ENCODE measurements at places on chromosomes 2 and 18.

DNA sequence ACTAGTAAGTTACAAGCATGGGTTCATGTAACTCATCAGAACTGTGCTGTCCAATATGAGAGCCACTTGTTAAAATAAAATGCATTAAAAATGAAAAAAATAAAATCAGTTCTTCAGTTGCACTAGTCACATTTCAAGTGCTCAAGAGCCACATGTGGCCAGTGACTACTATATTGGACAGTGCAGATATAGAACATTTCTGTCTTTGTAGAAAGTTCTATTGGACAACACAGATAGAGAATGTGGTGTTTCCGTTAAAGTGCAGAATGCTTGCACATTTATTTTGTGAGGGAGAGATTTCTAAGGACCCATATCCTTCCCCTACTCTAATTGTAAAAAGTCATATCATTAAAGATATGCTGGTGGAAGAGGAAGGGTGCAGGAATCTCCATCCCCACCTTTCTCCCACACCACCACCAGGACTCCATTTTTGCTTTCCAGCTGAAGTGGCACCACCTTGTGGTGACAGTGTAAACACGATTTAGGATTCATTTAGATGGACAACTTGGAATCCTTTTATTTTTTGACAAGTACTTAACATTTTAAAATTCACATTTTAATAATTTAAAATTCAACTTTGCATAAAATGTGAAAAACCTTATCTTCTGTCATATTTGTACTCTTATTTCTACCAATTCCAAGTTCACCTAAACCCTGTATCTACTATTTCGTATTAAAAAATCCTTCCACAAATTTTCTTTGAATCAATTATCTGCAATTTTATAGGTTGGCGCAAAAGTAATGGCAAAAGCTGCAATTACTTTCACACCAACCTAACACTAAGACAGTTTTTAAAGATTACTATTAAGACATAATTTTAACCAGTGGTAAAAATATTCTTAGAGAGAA lies 9.4 kb upstream of the CD302 start:
- peak; percentile 68 for DNase-seq

DNA sequence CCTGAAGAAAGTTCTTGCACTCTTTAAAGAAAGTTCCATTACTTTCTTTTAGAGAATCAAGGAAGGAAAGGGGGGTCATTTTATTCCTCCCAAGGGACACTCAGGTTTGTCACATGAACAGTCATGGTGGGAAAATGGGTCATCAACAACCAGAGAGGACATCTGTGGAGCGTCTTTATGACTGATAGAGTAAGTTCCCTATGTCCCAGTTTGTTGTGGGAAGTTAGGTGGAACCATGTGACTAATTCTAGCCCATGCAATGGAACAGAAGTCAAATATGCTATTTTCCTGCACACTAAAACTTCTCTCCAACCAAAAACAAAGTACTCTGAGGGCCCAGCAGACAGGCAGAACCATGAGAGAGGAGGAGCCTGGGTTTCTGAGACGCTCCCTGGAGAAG lies 165.6 kb upstream of the SERTAD2 start:
- DNase-seq = peak; percentile 55

- DNase-seq = no peak
Observed at GRCh38 chr18:34117319-34117718, 107.4 kb downstream of the NOL4 start.

- DNase-seq = no peak
Observed at GRCh38 chr2:3046170-3046865, 331.3 kb downstream of the EIPR1 start.

DNA sequence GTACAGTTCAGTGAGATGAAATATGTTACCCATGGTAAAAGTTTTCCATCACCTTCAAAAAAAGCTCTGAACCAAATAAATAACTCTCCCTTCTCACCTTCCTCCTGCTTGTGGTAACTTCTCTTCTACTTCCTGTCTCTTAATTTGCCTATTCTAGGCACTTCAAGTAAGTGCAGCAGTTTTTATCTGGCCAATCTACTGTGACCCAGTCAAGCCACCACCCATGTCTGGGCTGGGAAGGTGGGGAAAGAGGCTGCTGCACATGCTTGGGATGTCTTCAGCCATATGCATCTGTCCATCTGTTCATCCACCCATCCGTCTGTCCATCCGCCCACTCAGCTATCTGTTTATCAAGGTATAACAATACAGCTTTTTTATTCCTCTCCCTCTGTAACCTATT lies 31.6 kb downstream of the ZNF532 start:
- no peak for DNase-seq

GRCh38 chr2:239402666-239403065 lies 1.8 kb upstream of the HDAC4 start:
- no peak for DNase-seq

DNA sequence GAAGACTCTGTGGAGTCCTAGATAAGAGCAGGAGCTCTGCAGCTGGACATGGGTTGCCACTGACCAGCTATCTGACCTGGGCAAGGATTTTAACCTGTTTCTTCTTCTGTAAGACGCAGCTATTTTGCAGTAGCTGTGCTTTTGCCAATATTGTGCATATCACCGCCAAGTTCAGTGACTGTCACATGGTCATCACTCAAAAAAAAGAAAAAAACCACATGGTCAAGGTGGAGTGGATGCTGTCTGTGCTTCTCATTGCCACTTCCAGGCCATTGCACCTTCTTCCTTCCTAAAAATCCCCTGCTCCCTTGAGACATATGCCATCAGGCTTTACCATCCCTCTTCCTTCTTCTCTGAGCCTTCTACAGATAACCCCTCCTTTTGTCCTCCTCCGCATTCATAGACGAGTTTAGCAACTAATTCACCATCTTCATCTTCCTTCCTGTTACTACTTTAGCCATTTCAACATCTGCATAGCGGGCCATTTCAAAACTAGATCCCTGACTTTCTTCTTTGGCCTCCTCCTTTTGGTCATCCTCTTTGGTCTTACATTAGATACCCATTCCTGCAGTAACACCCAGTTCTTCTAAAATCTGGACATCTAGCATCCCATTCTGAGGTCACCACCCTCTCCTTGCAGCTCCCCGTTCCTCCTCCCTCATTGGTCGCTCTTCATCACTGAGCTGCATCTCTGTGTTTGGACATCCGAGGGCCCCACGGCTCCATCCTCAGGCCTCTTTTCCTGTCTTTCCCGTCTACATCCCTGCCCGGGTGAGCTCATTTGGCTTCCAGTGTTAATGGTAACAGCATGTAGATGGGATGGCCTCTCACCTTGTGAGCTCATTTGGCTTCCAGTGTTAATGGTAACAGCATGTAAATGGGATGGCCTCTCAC lies 17.8 kb downstream of the RNF144A start:
- no peak for DNase-seq

GRCh38 chr2:154995361-154995760 lies 296.9 kb downstream of the KCNJ3 start:
- DNase-seq = no peak

GRCh38 chr2:15096873-15097272 lies 464.3 kb downstream of the NBAS start:
- DNase-seq = peak; percentile 5

GRCh38 chr2:234494361-234495250 lies 2.3 kb downstream of the ARL4C start:
- DNase-seq = peak; percentile 47

DNA sequence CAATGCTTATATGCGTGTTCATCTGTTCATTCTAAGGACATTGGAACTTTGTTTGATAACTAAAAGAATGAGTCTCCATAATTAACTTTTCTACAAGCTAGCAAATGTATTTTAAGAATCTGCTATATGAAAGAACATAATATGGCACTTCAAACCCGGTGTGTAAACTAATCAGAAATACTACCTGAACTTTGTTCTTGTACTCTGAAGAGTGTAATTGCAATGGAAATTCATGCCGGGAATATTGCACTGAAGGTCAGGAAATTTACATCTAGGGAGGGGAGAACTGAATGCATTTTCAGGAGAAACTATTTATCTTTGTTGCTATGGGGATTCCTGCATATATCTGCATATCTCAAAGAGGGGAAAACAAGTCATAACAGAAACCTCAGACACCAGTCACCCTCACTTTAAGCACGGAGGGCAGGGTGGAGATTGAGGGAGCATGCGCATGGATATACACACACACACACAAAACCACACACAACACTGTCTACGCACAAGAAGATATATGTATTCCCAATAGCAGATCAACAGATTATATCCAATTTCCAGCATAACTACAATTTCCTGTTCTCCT lies 76.2 kb downstream of the DTNA start:
- no peak for DNase-seq

DNA sequence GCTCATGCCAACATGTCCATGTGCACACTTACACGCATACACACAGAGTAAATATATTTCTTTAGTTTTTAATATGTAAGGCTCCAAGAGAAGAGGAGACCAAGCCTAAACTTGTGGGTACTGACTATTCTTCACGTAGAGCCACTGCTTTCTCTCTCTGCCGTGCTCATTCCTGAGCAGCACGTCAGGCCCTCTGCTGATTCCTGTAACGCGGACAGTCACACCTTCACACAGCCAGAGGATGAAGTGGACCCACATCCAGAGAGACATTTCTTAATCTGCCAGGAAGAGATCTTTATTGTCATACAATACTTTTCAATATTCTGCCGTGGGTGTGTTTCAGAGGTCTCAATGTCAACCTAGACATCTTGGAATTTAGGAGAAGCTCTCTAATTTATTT lies 560.7 kb downstream of the STK39 start:
- DNase-seq = no peak

DNA sequence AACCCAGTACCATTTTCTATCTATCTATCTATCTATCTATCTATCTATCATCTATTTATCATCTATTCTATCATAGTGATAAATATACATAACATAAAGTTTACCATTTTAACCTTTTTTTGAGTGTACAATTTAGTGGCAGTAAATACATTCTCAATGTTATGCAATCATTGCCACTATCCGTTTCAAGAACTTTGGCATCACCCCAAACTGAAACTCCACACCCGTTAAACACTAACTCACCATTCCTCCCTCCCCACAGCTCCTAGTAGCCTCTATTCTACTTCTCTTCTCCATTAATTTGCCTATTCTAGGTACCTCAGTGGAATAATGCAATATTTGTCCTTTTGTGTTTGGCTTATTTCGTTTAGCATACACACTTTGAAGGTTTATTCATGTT lies 82.5 kb upstream of the KCNE4 start:
- DNase-seq = peak; percentile 73

DNA sequence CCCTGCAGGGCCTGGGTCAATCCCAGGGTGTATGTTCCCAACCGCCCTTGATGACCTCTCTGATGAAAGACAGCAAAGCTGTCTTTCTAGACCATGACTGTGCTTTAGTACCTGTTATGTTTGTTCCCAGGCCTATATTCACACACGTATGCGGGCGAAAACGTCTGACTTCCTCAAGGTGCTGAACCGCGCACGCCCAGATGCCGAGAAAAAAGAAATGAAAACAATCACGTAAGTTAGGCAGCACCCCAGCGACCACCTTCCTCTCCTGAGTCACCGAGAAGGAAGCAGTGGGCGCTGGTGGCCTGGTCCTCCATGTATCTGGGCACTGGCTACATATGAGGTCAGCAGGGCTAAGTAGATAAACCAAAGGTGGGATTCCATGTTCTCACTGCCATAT lies 11.1 kb upstream of the GPBAR1 start:
- no peak for DNase-seq

- no peak for DNase-seq
Observed at GRCh38 chr18:34796035-34796657, 86.0 kb downstream of the DTNA start.

DNA sequence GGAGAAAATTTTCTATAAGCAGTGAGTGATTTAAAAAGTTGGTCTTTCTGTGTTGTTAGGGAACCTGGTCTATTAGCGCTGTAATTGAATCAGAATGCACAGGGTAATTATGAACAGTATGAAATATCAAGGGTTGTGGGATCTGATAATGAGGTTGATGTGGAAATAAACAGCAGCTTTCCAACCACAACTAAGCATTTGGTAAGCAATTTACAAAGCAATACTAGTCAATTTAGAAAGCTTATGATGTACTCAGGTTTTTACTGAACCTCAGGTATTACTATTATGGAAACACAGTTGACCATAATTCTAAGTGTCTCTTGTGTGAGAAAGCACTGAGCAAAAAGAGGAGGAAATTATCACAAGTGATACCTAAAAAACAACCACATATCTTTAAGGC lies 11.0 kb upstream of the SMCHD1 start:
- no peak for DNase-seq

DNA sequence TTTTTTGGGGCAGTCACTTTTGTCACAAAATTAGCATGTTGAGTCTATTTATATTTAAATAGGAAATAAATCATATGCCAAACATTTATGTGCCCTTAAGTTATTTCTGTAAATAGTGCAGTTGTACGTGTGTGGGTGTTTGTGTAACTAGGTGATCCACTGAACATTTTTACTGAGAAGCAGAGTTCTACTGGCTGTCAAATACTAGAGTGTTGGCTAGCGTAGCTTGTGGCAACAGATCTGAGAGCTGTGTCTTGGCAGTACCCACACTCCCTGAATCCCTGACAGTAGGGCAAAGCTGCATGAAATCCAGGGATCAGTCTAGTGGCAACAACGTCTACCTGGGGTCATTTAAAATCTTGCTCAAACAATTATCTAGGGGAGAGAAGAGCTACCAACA lies 273.1 kb upstream of the SLC8A1 start:
- no peak for DNase-seq

DNA sequence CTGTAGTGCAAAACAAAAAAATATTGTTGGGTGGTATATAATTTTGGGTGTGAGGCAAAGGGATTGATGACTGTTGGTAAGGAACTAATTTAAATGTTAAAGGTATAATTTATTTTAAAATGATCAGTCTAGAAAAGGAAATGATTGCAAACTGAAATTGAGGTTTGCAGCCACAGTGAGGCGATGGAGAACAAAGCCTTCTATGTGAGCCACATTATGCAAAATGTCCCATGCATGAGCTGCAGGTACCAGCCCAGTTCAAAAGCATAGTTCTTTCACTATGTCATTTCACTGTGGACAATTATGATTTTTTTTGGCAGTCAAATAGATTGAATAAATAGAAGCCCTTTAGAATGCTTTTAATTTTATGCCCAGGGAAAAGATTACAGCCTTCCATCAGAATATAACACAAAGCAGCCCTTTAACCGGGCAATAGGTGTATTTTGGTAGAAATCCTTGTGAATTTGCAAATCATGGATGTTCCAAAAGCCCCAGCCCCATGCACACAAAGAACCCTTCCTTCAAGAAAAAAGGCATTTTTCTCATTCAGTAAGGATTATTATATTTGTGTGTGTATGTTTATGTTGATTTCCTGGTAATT lies 1.7 kb downstream of the MAP2 start:
- DNase-seq = peak; percentile 63

GRCh38 chr18:59054496-59055287 lies 85.0 kb upstream of the SEC11C start:
- DNase-seq = no peak

DNA sequence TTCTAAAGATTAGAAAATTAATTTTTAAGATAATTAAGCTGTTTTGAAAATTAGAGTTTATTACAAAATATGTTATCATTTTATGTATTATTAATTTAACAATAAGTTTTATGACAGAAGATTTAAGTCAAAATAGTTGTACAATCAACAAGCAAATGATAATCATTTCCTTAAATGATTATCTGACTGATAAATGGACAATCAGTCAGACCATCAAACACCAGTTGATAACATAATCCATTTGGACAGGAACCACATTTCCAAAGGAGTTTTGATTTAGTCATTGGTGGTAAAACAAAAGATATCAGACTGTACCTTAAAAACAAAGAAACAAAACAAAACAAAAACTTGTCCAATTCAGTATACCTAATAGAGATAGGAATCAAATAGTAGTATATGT lies 1.9 kb downstream of the TFPI start:
- no peak for DNase-seq
